ENCODE measurements at places on chromosomes 2 and 18.

- H3K27ac ChIP-seq: no peak overlapping the region
- no peaks in the 10 kb centered on the region for H3K36me3 ChIP-seq
- no peak overlapping the region for H3K4me3 ChIP-seq
- H3K4me1 ChIP-seq: no peaks in the 10 kb centered on the region
These were observed 370.7 kb upstream of the RAB12 start for GRCh38 chr18:8238507-8238906.

DNA sequence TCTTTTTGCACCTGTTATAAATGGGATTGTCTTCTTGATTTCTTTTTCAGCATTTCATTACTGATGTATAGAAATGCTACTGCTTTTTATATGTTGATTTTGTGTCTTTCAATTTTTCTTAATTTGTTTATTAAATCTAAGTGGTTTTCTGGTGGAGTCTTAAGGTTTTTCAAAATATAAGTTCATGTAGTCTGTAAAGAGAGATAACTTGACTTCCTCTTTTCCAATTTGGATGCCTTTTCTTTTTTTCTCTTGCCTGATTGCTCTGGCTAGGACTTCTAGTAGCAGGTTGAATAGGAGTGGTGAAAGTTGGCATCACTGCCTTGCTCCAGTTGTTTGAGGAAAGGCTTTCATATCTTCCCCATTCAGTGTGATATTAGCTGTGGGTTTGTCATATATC, 28.6 kb upstream of the GALNT5 start:
- no peaks in the 10 kb centered on the region for H3K36me3 ChIP-seq
- no peak overlapping the region for H3K4me3 ChIP-seq
- H3K4me1 ChIP-seq: no peaks in the 10 kb centered on the region
- no peak overlapping the region for H3K27ac ChIP-seq

GRCh38 chr2:30222031-30222430, 9.3 kb upstream of the LBH start:
- no peaks in the 10 kb centered on the region for H3K27me3 ChIP-seq
- DNase-seq: no peak
- peaks cover 59% of the 10 kb centered on the region for H3K4me1 ChIP-seq
- no peaks in the 10 kb centered on the region for H3K36me3 ChIP-seq

- H3K27me3 ChIP-seq: no peaks in the 10 kb centered on the region
- H3K4me1 ChIP-seq: no peaks in the 10 kb centered on the region
- DNase-seq: no peak
These were observed 138.8 kb downstream of the ATAD2B start for GRCh38 chr2:23788100-23788499.

DNA sequence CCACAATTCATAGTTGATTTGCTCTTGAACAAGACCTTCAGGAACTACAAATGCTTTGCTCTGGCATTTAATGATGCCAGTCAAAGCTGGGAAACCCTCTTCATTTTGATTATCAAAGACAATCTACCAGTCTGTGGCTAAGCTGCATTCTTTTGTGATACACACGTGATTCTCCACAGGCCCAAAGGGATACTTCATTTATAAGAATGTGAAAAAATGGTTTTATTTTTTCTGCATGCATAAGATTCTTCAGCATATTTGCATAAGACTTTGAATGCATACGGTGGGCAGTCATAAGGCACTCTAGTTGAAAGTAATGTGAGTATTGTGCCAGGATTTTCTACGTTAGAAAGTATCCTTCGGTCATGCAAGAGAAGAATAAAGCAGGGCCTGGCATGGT, 33.0 kb upstream of the ARL5A start:
- no peaks in the 10 kb centered on the region for H3K4me1 ChIP-seq
- no peaks in the 10 kb centered on the region for H3K36me3 ChIP-seq
- no peak overlapping the region for H3K4me3 ChIP-seq
- no peak for DNase-seq
- H3K27me3 ChIP-seq: no peaks in the 10 kb centered on the region
- no peak overlapping the region for H3K27ac ChIP-seq

- no peaks in the 10 kb centered on the region for H3K4me1 ChIP-seq
- no peak overlapping the region for H3K4me3 ChIP-seq
- H3K27me3 ChIP-seq: peaks cover 5% of the 10 kb centered on the region
- no peaks in the 10 kb centered on the region for H3K36me3 ChIP-seq
- no peak for DNase-seq
- H3K27ac ChIP-seq: no peak overlapping the region
These were observed 75.7 kb upstream of the OTOS start for GRCh38 chr2:240216167-240216566.

- H3K27ac ChIP-seq: no peak overlapping the region
- H3K27me3 ChIP-seq: no peaks in the 10 kb centered on the region
- DNase-seq: no peak
These were observed 39.6 kb downstream of the HS1BP3 start for GRCh38 chr2:20611077-20611843.

DNA sequence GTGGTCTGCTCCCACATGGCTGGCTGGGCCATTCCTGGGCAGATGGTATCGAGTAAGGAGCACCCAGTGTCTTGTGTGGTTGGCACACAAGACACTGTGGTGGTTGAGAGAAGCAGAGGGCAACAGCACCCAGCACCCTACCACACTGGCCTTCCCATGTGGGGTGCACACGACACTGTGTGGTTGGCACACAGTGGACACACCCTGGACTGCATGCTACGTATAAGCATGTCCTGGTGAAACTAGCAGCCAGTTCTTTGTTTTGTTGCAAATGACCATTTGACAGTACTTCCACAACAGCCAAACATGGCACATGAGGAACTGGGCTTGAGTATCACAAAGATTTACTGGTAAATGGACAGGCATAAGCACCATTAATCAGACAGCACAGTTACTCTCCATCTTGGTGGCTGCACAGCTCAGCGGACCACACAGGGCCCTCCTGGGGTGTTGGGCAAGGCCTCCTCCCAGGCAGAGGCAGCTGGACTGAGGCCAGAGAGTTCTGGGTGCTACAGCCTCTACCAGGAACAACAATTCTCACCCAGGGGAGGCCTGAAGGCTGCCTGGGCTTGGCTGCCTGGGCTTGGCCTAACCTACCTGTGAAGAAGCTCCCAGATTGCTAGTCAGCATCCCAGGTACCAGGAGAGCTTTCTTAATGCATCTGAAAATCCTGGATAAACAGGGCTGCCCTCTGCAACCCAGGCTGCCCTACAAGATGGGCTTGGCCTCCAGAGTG, 59.3 kb upstream of the ALPP start:
- H3K27ac ChIP-seq: peak overlapping the region; percentile 70
- H3K36me3 ChIP-seq: no peaks in the 10 kb centered on the region
- peak overlapping the region; percentile 21 for H3K4me3 ChIP-seq
- H3K4me1 ChIP-seq: peaks cover 92% of the 10 kb centered on the region
- DNase-seq: no peak

DNA sequence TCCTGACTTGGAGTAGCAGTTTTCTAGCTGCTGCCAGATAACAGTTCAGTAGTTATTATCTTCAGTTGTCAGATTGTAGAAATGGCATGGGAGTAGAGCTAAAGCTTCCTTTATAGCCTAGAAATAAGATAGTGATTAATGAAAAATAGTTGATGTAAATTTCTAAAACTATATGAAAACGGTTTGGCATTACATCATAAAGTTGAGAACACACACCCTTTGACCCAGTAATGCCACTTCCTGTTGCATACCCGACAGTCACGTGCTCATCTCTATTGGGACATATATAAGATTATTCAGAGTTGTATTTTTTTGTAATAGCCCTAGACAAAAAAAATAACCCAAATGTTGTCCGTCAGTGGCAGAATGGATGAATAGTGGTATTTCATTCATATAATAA, 39.4 kb upstream of the ASB1 start:
- no peak overlapping the region for H3K4me3 ChIP-seq
- H3K27me3 ChIP-seq: no peaks in the 10 kb centered on the region
- no peaks in the 10 kb centered on the region for H3K36me3 ChIP-seq
- peaks cover 5% of the 10 kb centered on the region for H3K4me1 ChIP-seq
- H3K27ac ChIP-seq: no peak overlapping the region

GRCh38 chr2:126368758-126369157, 287.2 kb upstream of the GYPC start:
- no peaks in the 10 kb centered on the region for H3K27me3 ChIP-seq
- no peak for DNase-seq
- no peaks in the 10 kb centered on the region for H3K4me1 ChIP-seq
- no peak overlapping the region for H3K27ac ChIP-seq

DNA sequence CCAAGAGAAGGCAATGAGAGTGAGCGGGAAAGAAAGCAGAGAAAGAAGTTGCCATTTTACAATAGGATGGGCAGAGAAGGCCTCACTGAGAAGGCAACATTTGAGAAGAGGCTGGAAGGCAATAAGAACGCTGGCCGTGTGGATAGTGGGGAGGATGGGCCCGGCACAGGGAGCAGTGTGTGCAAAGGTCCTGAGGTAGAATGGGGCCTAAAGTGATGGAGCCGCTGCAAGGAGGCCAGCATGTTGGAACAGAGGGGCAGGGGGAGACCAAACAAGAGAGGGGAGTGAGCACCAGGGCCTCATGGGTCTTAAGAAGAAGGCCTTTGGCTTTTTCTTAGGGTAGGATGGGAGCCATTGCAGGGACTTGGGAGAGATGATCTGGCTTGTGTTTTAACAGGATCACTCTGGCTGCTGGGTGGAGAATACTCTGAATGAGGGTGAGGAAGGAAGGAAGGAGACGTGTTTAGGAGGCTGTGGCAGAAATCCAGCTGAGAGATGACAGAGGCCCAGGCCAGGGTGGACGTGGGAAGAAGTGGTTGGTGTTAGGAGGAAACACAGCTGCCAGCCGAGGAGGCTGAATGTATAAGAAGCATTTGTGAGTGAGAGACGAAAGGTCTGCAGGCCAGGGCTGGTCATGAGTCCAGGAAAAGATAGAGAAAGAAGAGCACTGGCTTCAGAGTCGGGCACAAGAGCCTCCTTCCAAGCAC, 159.8 kb downstream of the KLHL29 start:
- no peaks in the 10 kb centered on the region for H3K4me1 ChIP-seq
- no peak overlapping the region for H3K27ac ChIP-seq
- DNase-seq: no peak

GRCh38 chr2:37375741-37376288, 31.4 kb downstream of the QPCT start:
- no peaks in the 10 kb centered on the region for H3K36me3 ChIP-seq
- DNase-seq: no peak
- peak overlapping the region; percentile 6 for H3K4me3 ChIP-seq
- no peak overlapping the region for H3K27ac ChIP-seq
- peaks cover 12% of the 10 kb centered on the region for H3K4me1 ChIP-seq
